ENCODE measurements at places on chromosomes 1 and 21.

DNA sequence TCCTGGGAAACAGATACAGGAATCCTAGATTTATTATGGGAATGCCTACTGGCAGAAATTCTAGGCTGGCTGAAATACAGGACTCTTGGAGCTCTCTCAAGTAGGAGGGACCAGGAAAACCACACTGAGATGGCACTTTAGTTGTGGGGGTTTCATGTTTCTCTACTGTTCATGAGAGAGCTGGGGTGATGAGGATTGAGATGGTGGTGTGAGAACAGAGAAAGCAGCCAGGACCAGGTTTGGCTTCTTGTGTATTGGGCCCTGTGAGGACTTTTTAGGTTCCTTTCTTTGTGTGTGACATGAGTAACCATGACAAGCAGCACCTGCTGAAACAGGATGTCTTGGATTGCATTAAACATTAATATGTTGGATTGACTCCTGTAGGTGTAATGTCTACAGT, 4.9 kb downstream of the ARID1A start:
- no peak for DNase-seq

- DNase-seq = no peak
Measured at GRCh38 chr1:220824031-220824989, 37.6 kb downstream of the MTARC1 start.

- DNase-seq = no peak
Measured at GRCh38 chr21:45709173-45709572, 65.6 kb downstream of the PCBP3 start.

DNA sequence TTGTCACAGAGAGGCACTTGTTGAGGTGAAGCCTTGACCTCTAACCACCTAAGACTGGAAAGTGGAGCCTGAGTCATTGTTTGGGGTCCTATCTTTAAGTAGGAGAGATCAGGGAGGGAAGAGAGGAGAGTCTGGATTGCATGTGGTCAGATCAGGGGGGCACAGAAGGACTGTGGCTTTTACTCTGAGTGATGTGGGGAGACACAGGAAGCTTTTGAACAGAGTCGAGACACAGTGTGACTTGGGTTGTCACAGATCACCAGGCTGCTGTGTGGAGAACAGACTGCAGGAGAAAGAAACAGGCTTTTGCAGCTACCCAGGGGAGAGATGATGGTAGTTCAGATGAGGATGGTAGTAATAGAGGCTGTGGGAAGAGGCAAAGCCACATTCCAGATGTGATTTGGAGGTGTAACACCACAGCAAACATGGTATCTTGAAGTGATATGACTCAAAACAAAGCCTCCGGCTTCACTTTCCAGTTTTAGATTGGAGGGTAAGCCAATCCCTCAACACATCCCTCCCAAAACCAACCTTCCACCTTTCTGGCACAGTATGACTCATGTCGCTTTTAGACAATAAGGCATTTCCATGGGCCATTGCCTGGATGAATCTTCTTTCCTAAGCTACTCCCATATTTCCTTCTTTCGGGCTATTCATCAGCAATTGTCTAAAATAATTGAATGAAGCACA, 125.8 kb upstream of the SLC44A3 start:
- DNase-seq = no peak

DNA sequence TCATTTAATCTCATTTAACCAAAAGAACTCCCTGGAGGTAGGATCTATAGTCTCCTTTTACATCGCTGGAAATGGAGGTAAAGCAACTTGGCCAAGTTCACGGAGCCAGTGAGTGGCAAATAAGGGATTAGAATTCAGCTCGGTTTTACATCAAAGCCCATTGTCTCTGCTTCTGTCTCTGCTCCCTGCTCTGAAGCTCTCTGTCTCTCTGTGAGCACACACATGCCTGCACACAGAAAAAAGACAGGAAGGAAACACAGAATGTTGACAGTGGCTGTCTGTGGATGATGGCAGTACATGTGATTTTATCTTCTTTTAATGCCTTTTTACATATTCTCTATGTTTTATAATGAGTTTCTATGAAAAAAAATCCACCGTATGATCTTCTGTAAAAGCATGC, 8.9 kb upstream of the DHRS3 start:
- no peak for DNase-seq

GRCh38 chr1:41294216-41294615, 52.1 kb upstream of the SCMH1 start:
- DNase-seq = no peak

DNA sequence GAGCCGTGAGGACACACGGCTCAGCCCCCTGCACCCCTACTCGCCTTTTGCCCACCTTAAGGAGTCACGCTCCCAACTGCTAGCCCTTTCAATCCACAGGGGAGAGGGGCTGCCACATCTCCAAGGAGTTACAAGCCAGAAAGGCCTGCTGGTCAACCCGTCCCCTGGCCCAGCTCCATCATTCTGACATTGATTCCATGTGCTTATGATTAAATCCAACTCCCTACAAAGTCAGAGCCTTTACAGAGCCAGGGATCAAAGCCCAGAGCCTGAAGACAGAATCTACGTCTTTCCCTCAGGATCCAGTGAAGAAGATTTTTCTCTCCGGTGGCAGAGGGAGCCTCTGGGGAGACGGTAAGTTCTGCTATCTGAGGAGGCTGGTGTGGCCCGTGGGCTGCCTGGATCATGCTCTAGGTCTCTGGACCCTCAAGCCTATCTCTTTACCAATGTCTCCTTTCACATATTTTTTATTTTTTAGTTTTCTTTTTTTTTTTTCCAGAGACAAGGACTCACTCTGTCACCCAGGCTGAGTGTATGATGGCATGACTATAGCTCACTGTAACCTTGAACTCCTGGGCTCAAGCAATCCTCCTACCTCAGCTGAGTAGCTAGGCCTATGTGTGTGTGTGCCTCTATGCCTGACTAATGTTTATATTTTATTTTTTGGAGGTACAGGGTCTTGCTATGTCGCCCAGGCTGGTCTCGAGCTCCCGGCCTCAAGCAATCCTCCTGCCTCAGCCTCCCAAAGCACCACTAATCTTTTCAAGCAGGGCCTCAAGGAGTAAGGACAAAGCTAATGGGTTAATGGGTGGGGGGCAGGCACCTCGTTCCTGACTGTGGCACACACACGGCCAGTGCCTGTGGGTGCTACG, 61.3 kb downstream of the SLC66A1 start:
- no peak for DNase-seq

- DNase-seq = no peak
Measured at GRCh38 chr1:22959545-22960360, 12.9 kb downstream of the LACTBL1 start.

- no peak for DNase-seq
Measured at GRCh38 chr1:2210786-2211185, 16.2 kb upstream of the FAAP20 start.

- DNase-seq = no peak
Measured at GRCh38 chr1:113984710-113985109, 5.4 kb downstream of the OLFML3 start.

DNA sequence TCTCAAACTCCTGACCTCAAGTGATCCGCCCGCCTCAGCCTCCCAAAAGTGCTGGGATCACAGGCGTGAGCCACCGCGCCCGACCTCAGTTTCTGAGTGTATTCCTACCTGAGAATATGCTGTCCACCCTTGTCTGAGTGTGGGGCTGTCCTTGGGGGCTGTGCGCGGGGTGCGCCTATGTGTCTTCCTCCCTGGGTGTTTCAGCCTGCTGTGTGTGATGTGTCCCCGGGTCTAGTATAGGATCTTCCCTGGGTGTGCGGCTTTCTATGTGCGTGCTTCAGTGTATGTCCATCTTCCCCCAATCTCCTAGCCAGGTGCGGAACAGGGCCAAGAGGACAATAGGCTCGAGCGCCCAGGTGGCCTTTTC, 8.3 kb upstream of the ID3 start:
- DNase-seq = no peak

- DNase-seq = no peak
Measured at GRCh38 chr1:74684301-74684700, 10.7 kb upstream of the ERICH3 start.

- DNase-seq = no peak
Measured at GRCh38 chr1:162003061-162003829, 20.4 kb downstream of the OLFML2B start.

- no peak for DNase-seq
Measured at GRCh38 chr1:219149953-219150352, 23.7 kb upstream of the LYPLAL1 start.

GRCh38 chr1:14413819-14414490, 184.5 kb upstream of the KAZN start:
- no peak for DNase-seq

- peak; percentile 35 for DNase-seq
Measured at GRCh38 chr1:109617291-109617801, 2.1 kb downstream of the GNAT2 start.

DNA sequence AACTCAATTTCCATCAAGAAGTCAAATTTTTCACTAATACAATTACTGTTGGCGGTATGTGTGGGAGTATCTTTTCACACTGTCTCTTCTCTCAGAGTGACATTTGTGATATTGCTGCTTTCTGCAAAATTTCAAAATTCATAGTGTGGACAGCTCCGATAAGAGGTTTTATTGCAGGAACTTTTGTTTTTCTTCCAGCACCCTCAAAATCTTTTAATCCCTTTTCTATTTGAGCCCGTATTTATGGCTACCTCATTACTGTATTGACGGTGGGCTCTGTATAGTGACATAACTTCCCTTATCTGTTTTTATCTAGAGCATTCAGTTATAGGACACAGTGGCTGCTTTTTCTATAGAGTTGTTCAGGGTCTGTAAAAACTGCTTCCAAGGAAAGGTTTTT, 794.4 kb upstream of the TMPRSS15 start:
- no peak for DNase-seq

DNA sequence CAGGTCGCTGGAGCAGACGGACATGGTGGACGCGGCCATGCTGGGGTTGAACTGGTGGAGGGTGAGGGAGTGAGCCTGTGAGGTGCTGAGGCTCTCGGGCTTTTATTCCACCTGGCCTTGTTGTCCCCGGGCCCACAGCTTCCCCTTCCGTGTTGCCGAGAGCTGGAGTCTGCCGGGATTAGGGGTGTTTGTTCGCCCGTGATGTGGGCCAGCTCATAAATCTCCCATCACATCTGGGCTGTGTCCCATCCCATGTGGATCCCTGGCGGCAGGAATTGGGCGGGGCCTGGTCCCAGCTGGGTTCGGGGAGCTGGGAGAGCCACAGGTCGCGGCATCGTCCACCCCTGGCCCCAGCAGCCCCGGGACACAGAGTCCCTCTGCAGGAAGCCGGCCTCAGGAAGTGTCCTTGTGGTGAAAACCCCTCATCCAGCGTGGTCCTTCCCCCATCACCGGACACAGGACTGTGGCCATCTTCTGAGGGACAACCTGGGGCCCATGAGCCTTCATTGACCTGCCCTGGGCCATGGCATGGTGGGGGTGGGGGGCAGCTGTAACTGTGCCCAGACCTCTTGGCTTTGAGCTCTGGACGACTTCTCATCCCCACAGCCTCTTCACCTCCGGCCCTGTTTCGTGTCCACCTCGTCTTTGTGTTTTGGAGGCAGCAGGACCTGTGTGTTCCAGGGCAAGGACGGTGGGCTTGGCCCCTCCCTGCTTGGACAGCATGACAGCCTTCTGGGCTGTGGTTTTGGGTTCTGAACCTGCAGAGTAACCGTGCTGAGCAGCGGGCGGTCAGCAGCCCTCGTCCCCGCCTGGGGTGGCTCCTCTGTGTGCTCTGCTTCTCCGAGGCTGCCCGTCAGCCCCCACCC, at the start of gene KRTAP10-6:
Gene KRTAP10-6 (minus strand): TSS at position 60 of the 866 bp plus-strand sequence. CDS start 21 bp downstream, at position 39.
- no peak for DNase-seq

DNA sequence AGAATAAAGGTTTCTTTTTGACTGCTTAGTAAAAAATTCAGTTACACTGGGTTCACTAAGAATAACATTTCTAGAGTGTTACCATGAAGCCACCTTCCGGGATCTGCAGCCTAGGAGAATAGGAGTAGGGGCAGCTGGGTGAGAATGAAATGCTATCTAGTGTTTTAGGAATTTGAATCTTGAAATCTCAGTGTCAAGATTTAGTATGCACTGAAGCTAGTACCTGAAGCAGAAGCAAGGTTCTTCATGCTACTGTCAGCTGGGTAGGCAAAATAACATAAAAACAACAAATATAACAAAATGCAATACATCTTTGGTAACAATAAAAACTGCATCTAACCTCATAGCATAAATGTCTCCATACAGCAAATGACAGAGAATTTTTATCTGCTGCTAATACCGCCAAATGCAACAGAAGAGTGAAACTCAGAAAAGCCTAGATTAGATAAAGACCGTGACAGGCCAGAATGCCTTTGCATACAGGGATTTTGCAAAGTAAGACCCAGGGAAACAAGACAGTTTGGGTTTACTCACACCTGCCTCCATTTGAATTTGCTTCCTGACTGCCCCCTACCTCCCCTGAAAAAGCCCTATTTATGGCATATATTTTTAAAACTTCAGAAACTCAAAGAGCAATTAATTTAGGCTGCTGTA, 58.2 kb downstream of the GADD45A start:
- no peak for DNase-seq

GRCh38 chr1:62299426-62300200, 19.6 kb downstream of the KANK4 start:
- DNase-seq = no peak

DNA sequence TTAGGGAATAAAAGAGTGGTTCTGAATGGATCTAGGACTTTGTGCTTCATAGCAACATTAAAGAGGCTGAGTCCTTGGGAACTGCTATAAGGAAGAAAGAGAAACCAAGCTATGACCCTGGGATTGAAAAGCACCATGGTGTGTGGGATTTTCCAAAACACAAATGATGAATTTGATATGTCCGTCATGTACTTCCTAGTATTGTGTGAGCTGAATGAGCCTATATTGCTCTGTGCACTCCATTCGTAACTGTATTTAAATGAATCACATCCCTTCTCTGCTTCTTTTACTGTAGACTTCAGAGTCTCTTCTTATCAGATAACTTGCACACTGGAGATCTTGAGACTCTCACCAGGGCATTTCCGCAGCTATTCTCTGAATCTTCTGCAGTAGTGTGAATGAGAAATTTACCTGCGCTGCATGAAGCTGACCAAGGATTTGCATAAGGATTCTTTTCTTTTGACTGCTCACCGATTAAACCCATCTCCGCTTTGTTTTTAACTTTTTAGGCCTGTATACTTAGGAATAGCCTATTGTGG, 23.1 kb upstream of the OR10J4 start:
- no peak for DNase-seq

- no peak for DNase-seq
Measured at GRCh38 chr1:244815600-244816099, 19.8 kb upstream of the COX20 start.

GRCh38 chr1:203669739-203670138, 43.1 kb downstream of the ATP2B4 start:
- no peak for DNase-seq

DNA sequence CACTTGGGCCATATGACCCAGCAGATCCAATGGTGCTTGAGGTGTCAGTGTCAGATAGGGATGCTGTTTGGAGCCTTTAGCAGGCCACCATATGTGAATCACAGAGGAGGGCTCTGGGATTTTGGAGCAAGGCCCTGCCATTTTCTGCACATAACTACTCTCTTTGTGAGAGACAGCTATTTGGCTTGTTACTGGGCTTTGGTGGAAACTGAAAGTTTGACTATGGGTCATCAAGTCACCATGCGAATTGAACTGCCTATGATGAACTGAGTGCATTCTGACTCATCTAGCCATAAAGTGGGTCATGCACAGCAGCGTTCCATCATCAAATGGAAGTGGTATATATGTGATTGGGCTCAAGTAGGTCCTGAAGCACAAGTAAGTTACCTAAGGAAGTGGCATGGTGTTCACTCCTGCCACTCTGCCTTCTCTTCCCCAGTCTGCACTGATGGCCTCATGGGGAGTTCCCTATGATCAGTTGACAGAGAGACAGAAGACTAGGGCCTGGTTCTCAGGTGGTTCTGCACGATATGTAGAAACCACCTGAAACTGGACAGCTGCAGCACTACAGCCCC, 447.3 kb downstream of the AGBL4 start:
- DNase-seq = no peak

- DNase-seq = no peak
Measured at GRCh38 chr1:14615549-14616218, 17.2 kb downstream of the KAZN start.

- DNase-seq = no peak
Measured at GRCh38 chr1:2407166-2407990, 5.0 kb downstream of the PEX10 start.

Measured in iPS-NIHi11 (cell line).